ENCODE measurements at places on chromosomes 11 and 22.

- no peak overlapping the region for H3K27ac ChIP-seq
- peaks cover 3% of the 10 kb centered on the region for H3K4me1 ChIP-seq
- peak; percentile 54 for DNase-seq
These were observed 21.3 kb upstream of the PIK3IP1 start for GRCh38 chr22:31313366-31314147.

GRCh38 chr11:115955803-115956202 is 451.6 kb upstream of the CADM1 start:
- H3K27ac ChIP-seq, result no peak overlapping the region
- H3K4me1 ChIP-seq, result peaks cover 4% of the 10 kb centered on the region
- H3K27me3 ChIP-seq, result no peaks in the 10 kb centered on the region
- H3K36me3 ChIP-seq, result no peaks in the 10 kb centered on the region
- DNase-seq, result no peak
- H3K4me3 ChIP-seq, result no peak overlapping the region

DNA sequence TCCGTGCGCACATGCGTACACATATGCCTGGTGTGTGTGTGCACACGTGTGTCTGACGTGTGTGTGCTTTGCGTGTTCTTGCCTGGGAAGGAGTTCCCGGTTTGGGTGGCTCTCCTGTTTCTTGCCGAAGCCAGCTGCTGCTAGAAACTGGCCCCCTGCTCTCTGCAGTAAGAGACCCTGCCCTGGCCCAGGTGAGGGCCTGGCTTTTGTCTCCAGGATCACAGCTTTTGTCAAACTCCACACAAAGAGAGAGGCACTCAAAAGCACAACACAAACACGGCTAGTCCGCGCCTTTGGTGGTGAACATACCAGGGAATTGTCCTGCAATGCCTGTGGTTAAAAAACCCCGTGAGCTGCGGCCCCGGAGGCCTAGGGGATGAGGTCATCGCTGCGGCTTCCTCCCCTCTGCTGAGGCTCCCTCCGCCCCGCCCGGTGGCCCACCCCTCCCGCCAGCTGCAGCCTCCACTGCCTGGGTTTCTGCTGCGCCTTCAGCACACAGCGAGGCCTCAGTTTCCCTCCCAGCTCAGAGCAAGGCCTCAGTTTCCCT is 88.9 kb downstream of the KCNQ1 start:
- H3K27ac ChIP-seq, result peak overlapping the region; percentile 75
- peak; percentile 80 for DNase-seq
- no peaks in the 10 kb centered on the region for H3K27me3 ChIP-seq
- H3K4me1 ChIP-seq, result peaks cover 19% of the 10 kb centered on the region

DNA sequence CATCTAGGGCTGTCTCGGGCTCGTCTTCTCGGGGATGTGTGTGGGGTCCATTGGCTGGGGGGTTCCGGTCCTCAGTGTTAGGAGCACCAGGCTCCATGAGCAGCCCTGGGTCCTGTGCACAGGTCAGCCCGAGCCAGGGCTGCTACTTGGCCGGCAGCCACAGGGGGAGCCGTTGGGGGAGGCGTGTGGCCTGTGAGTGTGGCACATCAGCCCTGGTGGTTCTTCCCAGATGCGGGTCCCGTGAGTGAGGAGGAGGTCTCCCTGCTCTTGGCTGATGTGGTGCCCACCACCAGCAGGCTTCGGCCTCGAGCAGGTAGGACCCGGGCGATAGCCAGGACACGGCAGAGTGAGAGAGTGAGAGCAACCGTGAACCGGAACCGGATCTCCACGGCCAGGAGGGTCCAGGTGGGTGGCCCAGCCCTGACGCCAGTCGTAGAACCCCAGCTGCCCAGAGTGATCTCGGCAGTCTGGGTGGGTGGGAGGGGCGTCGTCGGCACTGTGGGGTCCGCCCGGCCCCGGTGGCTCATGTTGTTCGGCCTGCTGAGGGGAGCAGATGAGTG is 18.5 kb downstream of the IRF7 start:
- no peaks in the 10 kb centered on the region for H3K4me1 ChIP-seq
- no peaks in the 10 kb centered on the region for H3K27me3 ChIP-seq
- H3K36me3 ChIP-seq, result peaks cover 63% of the 10 kb centered on the region
- no peak for DNase-seq
- no peak overlapping the region for H3K4me3 ChIP-seq
- H3K27ac ChIP-seq, result no peak overlapping the region

- no peaks in the 10 kb centered on the region for H3K27me3 ChIP-seq
- DNase-seq, result no peak
- H3K36me3 ChIP-seq, result no peaks in the 10 kb centered on the region
- no peak overlapping the region for H3K27ac ChIP-seq
- H3K4me3 ChIP-seq, result no peak overlapping the region
These were observed 50.5 kb upstream of the POU2AF2 start for GRCh38 chr11:111194860-111195568.

GRCh38 chr11:88814076-88814475 is 251.7 kb downstream of the GRM5 start:
- H3K27me3 ChIP-seq, result no peaks in the 10 kb centered on the region
- no peaks in the 10 kb centered on the region for H3K4me1 ChIP-seq
- DNase-seq, result no peak

DNA sequence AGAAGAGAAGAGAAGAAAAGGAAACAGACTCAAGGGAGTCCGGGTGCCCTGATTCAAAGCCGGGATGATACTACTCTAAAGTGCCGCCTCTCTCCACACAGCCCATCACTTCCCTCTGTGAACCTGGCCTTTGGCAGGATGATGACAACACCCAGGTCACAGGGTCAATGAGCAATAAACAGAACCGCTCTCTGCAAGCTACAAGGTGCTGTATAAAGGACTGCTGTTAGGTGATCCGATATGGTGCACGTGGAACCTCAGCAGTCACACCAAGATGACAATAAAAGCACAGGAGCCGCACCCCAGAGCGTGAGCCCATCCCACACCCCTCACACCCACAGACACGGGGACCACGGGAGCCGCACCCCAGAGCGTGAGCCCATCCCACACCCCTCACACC is 10.7 kb downstream of the TTLL1 start:
- H3K4me3 ChIP-seq, result no peak overlapping the region
- no peaks in the 10 kb centered on the region for H3K27me3 ChIP-seq
- no peaks in the 10 kb centered on the region for H3K4me1 ChIP-seq
- peaks cover 11% of the 10 kb centered on the region for H3K36me3 ChIP-seq
- no peak for DNase-seq

DNA sequence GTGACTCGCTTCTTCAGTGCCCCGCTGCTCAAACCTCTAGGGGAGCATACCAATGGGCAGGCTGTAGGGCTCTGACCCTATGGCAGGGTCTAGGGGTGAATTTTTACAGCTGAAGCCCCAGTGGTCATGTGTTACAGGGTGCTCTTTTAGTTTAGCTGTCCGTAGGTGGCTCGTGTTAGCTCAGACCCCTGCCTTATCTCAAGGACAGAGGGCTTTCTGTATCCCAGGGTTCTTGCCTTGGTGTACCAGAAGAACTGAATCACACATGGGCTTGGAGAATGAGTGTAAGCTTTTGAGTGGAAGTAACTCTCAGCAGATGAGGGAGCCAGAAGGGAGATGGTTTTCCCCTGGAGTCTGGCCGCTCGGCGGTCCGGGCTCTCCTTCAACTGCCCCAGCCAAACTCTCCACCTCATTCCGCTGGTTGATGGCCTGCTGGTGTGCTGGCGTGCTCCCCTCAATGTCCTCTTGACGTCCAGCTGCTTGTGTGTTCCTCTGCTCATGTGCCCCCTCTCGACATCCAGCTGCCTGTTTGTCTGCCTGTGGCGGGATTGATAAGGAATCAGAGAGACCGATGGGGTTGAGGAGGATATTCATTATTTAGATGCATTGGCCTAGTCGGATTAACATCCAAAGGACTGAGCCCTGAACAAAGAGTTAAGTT is 37.5 kb downstream of the BIRC2 start:
- H3K4me1 ChIP-seq, result peaks cover 6% of the 10 kb centered on the region
- H3K36me3 ChIP-seq, result peaks cover 82% of the 10 kb centered on the region
- no peak for DNase-seq
- H3K4me3 ChIP-seq, result no peak overlapping the region
- no peaks in the 10 kb centered on the region for H3K27me3 ChIP-seq

DNA sequence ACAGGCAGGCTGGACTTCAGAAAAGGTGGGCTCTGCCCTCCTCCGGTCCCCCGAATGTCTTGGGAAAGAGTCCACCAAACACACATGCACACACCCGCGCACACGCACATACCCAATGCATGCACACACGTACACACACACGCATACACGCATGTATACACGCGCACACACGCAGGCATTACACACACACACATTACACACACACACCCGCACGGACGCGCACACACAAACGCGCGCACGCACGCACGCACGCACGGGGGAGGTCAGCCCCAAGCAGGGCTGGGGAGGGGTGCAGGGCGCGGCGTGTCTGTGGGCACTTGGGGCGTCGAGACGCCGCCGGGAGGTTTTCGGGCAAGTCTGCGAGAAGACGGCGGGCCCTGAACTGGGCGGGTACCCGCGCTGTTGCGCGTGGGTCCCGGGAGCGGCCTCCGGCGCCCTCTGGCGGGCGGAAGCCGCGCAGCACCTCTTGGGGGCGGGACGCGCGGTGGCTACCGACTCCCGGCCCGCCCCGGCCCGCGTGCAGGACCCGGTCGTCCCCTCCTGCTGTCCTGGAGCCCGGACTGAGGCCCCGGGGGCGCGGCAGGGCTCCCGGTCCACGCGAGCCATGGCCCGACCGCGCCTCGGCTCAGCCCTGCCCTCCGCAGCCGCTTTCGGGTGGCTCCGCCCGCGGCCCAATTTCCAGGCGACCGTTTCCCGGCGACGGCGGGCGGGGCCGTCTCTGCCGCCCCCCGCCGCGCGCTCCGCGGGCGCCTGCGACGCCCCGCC is 3.6 kb downstream of the SEPTIN5 start:
- H3K4me3 ChIP-seq, result peak overlapping the region; percentile 44
- DNase-seq, result no peak
- peaks cover 7% of the 10 kb centered on the region for H3K36me3 ChIP-seq
- peaks cover 23% of the 10 kb centered on the region for H3K4me1 ChIP-seq
- H3K27me3 ChIP-seq, result peaks cover 39% of the 10 kb centered on the region
- H3K27ac ChIP-seq, result no peak overlapping the region

GRCh38 chr11:61350803-61351202 is 10.9 kb downstream of the CYB561A3 start:
- no peak overlapping the region for H3K27ac ChIP-seq
- H3K4me3 ChIP-seq, result no peak overlapping the region
- no peaks in the 10 kb centered on the region for H3K4me1 ChIP-seq
- DNase-seq, result no peak
- peaks cover 19% of the 10 kb centered on the region for H3K36me3 ChIP-seq
